CD8-positive, alpha-beta memory T cell (primary cell): ENCODE measurements at places on chromosomes 3 and 15.

GRCh38 chr15:64045774-64046420, 388 bp downstream of the DAPK2 start:
- H3K4me1 ChIP-seq: peaks cover 5% of the 10 kb centered on the region
- no peak for DNase-seq
- H3K27ac ChIP-seq: no peak overlapping the region
- H3K36me3 ChIP-seq: no peaks in the 10 kb centered on the region
- H3K4me3 ChIP-seq: no peak overlapping the region

DNA sequence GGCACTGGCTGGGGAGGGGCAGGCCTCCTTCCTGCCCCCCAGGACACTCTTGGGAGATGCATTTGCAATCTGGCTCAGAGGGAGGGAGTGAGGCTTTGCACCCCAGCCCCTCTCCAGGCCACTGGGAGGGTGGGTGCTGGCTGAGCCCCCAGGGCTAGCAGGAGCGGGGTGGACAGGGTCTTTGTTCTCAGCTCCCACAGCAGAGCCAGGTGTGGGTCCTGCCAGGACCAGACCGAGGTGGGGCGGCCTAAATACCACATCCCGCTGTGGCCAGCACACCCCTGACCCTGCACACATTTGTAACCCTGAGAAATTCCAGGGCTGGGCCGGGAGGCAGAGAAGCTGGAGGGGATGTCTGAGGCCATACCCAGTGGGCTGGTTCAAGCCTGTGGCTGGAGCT, 41.0 kb downstream of the STARD5 start:
- H3K27me3 ChIP-seq: no peaks in the 10 kb centered on the region
- DNase-seq: no peak
- H3K4me1 ChIP-seq: peaks cover 63% of the 10 kb centered on the region
- H3K36me3 ChIP-seq: no peaks in the 10 kb centered on the region
- no peak overlapping the region for H3K4me3 ChIP-seq

- no peak overlapping the region for H3K27ac ChIP-seq
- no peaks in the 10 kb centered on the region for H3K4me1 ChIP-seq
- no peaks in the 10 kb centered on the region for H3K36me3 ChIP-seq
- DNase-seq: no peak
These were observed 52.0 kb downstream of the POLR2M start for GRCh38 chr15:57758560-57758959.

DNA sequence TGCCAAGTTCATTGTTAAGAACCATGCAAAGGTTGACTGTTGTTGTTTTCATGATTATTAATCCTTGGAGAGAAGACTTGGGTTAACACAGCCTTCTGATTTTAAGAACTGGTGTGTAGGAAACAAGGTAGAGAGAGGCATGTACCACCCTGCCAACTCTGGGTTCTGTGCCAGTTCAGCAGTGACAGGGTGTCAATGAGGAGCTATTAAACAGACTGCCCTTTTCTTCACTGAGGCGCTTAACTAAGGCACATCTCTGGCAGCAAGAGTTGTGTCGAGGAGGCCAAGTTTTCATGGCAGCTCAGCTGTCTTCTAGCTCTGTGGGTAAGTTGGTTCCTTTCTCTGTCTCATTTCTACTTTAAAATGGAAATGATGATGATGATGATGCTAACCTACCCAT, 117.6 kb downstream of the FEZF2 start:
- H3K27me3 ChIP-seq: no peaks in the 10 kb centered on the region
- no peak for DNase-seq
- no peaks in the 10 kb centered on the region for H3K4me1 ChIP-seq
- H3K4me3 ChIP-seq: no peak overlapping the region

- peaks cover 26% of the 10 kb centered on the region for H3K36me3 ChIP-seq
- H3K27ac ChIP-seq: no peak overlapping the region
- H3K4me1 ChIP-seq: no peaks in the 10 kb centered on the region
- H3K27me3 ChIP-seq: no peaks in the 10 kb centered on the region
These were observed 34.1 kb downstream of the PTPN23 start for GRCh38 chr3:47414666-47415587.

- no peak overlapping the region for H3K27ac ChIP-seq
- H3K4me3 ChIP-seq: no peak overlapping the region
- peaks cover 5% of the 10 kb centered on the region for H3K27me3 ChIP-seq
- no peak for DNase-seq
- H3K36me3 ChIP-seq: no peaks in the 10 kb centered on the region
These were observed 7.7 kb upstream of the HDGFL3 start for GRCh38 chr15:83215306-83215705.

DNA sequence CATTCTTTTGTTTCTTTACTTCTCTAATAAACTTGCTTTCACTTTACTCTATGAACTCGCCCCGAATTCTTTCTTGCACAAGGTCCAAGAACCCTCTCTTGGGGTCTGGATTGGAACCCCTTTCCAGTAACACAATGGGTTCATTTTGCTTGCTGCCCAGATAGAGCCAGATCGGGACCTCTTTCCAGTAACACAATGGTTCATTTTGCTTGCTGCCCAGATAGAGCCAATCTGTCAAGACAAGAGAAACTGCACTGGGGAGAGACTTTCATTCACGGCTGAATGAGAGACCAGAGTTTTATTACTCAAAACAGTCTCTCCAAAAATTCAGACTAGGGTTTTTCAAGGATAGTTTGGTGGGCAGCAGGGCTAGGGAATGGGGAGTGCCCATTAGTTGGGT, 25.4 kb downstream of the METTL6 start:
- no peak overlapping the region for H3K4me3 ChIP-seq
- DNase-seq: no peak
- H3K27ac ChIP-seq: no peak overlapping the region
- H3K4me1 ChIP-seq: peaks cover 15% of the 10 kb centered on the region
- H3K36me3 ChIP-seq: no peaks in the 10 kb centered on the region

DNA sequence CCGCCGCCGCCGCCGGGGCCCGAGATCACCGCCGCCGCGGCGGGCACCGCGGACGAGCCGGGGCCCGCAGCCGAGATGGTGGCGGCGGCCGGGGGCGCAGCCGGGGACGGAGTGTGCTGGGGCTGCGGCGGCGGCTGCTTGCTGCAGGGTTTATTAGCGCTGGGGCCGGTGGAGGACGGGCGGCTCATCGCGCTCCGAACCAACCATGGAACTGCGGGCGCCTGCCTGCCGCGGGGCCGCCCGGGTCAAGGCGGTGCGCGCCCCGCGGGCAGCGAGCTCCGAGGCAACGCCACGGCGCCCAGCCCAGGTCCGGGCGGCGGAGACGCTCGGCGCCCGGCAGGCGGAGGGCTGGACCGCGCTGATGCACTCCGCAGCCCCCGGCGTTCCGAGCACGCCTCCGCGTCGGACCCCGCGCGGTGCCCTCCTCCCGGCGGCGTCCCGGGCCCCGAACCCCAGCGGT, 277 bp downstream of the SIAH2 start:
- no peak for DNase-seq
- peaks cover 32% of the 10 kb centered on the region for H3K4me1 ChIP-seq
- H3K27ac ChIP-seq: peak overlapping the region; percentile 95

- H3K27ac ChIP-seq: no peak overlapping the region
- peaks cover 30% of the 10 kb centered on the region for H3K4me1 ChIP-seq
- H3K4me3 ChIP-seq: no peak overlapping the region
- DNase-seq: no peak
- no peaks in the 10 kb centered on the region for H3K36me3 ChIP-seq
These were observed 1.5 kb upstream of the LRIG1 start for GRCh38 chr3:66502245-66502874.

GRCh38 chr3:57952208-57952631, 56.0 kb upstream of the FLNB start:
- no peaks in the 10 kb centered on the region for H3K4me1 ChIP-seq
- H3K4me3 ChIP-seq: no peak overlapping the region
- H3K36me3 ChIP-seq: no peaks in the 10 kb centered on the region
- peak overlapping the region; percentile 27 for H3K27ac ChIP-seq

DNA sequence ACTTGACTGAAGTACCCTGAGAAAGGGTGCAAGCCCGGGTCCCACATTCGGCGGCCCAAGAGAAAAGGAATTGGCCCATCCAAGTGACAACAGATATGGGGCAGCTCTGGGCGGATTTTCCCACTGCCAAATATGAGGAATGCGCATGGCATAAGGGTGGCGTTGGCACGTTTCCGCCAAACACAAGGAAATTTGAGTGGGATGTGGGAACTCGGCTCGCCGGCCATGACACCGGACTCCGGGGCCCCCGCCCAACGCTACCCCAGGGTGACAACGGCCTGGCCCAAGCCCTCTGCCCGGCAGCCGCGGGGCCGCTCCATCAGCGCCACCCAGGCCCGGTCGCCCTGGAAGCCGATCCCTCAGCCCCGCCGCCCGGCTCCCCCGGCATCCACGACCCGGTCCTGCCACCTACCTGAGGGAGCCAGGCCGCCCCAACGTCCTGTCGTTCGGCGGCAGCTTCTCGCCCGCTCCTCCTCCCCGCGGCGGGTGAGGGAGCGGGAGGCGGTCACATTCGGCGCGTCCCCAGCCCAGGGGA, 449 bp downstream of the RAF1 start:
- H3K4me3 ChIP-seq: peak overlapping the region; percentile 99
- peak overlapping the region; percentile 96 for H3K27ac ChIP-seq
- no peak for DNase-seq
- H3K27me3 ChIP-seq: no peaks in the 10 kb centered on the region
- no peaks in the 10 kb centered on the region for H3K36me3 ChIP-seq

- H3K4me3 ChIP-seq: peak overlapping the region; percentile 45
- H3K36me3 ChIP-seq: no peaks in the 10 kb centered on the region
- no peak overlapping the region for H3K27ac ChIP-seq
- peak; percentile 78 for DNase-seq
These were observed 24.3 kb upstream of the POLG start for GRCh38 chr15:89358755-89359439.

- H3K4me3 ChIP-seq: no peak overlapping the region
- no peaks in the 10 kb centered on the region for H3K4me1 ChIP-seq
- DNase-seq: no peak
- H3K27ac ChIP-seq: no peak overlapping the region
- H3K36me3 ChIP-seq: no peaks in the 10 kb centered on the region
These were observed 686.3 kb downstream of the NTRK3 start for GRCh38 chr15:87570206-87570605.

DNA sequence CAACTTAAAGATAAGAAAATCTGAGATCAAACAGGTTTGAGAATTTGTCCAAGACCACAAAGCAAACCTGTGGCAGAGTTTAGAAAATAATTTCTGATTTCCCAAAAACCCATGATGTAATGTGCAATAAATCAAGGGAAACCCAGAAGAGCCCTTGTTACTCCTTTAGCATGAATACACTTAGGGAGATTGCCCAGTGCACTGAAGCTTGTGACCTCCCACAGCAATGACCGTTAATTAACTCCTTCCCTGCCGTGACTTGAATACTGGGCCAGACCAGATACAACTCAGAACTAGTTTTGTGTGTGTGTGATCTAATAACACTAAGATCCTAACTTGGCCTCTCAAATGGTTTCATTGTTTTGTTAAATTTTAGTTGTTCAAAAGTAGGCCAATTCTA, 2.5 kb downstream of the PRKAR2A start:
- no peak for DNase-seq
- H3K27ac ChIP-seq: no peak overlapping the region
- peaks cover 28% of the 10 kb centered on the region for H3K4me1 ChIP-seq
- no peak overlapping the region for H3K4me3 ChIP-seq
- H3K27me3 ChIP-seq: no peaks in the 10 kb centered on the region

DNA sequence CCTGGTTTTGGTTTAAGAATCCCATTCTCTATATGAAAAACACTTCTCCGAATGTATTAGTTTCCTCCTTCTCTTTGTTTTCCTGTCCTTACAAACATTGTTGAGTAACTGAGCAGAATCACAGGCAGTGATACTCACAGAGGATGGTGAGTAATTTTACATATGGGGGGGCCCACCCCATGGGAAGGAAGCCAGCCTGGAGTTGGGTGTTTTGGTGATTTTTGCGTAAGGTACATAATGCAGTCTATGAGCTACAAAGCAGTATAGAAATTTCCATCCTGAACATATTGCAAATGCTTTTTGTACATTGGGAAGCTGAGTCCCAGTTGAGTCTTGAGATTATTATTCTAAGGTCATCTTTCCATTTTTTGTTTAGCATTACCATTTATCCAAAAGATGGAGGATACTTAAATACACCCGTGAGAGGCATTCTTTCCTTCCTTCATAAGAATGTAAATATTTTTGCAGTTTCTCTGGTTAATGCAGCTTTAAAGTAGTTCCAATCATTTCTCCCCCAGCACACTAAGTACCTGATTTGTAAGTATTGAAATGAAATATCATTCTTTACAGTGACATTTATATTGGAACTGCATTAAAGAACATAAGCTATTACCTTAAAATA, 476.8 kb downstream of the AGBL1 start:
- H3K4me1 ChIP-seq: no peaks in the 10 kb centered on the region
- no peaks in the 10 kb centered on the region for H3K27me3 ChIP-seq
- no peak overlapping the region for H3K27ac ChIP-seq

DNA sequence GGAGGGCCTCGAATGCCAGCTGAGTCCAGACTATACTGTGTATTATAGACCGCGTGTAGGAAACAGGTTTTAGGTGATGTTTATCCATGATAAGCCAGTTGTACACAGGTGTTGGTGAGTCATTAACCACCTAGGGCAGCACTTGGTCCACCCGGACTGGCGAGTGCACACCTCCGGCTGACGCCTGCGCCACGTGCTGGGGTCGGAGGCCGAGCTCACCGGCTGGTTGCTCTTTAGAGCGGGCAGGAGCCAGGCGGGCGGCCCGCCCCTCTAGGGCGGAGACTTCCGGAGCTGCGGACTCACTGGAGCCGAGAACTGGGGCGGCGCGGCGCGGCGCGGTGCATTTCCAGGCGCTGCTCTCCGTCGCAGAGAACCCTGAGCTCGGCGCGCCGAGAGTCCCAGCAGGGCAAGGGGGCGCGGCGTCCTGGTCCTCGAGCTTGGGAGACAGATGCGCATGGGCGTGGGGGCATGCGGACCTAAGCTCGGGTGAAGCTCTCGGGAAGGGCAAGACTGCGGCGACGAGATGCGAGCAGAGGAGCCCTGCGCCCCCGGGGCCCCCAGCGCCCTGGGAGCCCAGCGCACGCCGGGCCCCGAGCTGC, at the start of gene ESYT3:
TSS of gene ESYT3 (plus strand) at position 341 of the 599 bp plus-strand sequence. CDS start at position 524, 183 bp downstream.
- H3K4me1 ChIP-seq: no peaks in the 10 kb centered on the region
- peak within 1 kb of the TSS; percentile 19 for H3K4me3 ChIP-seq
- H3K27ac ChIP-seq: no peak within 1 kb of the TSS

GRCh38 chr3:101902041-101902440, 52.7 kb downstream of the NFKBIZ start:
- DNase-seq: no peak
- H3K4me1 ChIP-seq: no peaks in the 10 kb centered on the region
- no peak overlapping the region for H3K4me3 ChIP-seq
- H3K36me3 ChIP-seq: no peaks in the 10 kb centered on the region
- no peak overlapping the region for H3K27ac ChIP-seq

GRCh38 chr3:39146611-39147591, 6.5 kb downstream of the CSRNP1 start:
- H3K36me3 ChIP-seq: peaks cover 29% of the 10 kb centered on the region
- peak overlapping the region; percentile 61 for H3K4me3 ChIP-seq
- H3K27ac ChIP-seq: peak overlapping the region; percentile 60
- H3K27me3 ChIP-seq: no peaks in the 10 kb centered on the region
- H3K4me1 ChIP-seq: peaks cover 56% of the 10 kb centered on the region

DNA sequence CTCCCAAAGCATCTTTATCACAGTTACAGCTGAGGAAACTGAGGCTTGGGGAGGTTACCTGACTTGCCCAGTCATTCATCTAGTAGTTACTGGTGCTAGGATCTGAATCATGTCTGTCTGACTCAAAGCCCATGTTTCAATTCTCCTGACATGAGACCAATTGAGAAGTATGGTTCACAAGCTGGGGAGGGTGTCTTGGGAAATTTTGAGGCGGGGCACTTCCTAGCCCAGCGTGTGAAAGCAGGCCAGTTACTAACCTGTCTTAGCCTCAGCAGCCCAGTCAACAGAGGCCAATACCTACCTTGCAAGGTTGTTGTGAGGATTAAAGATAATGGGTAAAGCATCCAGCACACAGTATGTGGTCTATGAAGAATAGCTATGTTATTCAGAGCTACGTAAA, 37.0 kb downstream of the CLDN18 start:
- no peak overlapping the region for H3K27ac ChIP-seq
- no peaks in the 10 kb centered on the region for H3K4me1 ChIP-seq
- no peaks in the 10 kb centered on the region for H3K36me3 ChIP-seq

GRCh38 chr3:161915418-161915750, 418.8 kb downstream of the OTOL1 start:
- no peak for DNase-seq
- H3K27me3 ChIP-seq: no peaks in the 10 kb centered on the region
- no peaks in the 10 kb centered on the region for H3K4me1 ChIP-seq
- no peaks in the 10 kb centered on the region for H3K36me3 ChIP-seq
